ENCODE measurements at places on chromosomes 3 and 15.
A peak's percentile ranks its signal among the peaks of the same experiment; 100 is the strongest.

DNA sequence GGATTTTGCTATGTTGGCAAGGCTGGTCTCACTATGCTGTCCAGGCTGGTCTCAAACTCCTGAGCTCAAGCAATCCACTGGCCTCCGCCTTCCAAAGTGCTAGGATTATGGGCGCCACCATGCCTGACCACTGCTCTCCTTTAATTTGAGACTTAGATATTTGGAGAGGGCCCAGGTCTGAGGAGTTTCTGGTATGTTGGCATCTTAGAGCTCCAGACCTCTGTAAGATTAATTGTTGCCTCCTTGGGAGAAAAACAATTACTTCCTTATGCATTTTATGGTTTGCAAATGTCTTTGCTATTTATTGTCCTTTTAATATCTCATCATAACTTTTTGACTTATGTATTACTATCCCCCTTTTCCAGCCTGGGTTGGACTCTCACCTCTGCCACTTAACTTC lies 2.9 kb downstream of the ZNF774 start:
- DNase-seq: no peak

DNA sequence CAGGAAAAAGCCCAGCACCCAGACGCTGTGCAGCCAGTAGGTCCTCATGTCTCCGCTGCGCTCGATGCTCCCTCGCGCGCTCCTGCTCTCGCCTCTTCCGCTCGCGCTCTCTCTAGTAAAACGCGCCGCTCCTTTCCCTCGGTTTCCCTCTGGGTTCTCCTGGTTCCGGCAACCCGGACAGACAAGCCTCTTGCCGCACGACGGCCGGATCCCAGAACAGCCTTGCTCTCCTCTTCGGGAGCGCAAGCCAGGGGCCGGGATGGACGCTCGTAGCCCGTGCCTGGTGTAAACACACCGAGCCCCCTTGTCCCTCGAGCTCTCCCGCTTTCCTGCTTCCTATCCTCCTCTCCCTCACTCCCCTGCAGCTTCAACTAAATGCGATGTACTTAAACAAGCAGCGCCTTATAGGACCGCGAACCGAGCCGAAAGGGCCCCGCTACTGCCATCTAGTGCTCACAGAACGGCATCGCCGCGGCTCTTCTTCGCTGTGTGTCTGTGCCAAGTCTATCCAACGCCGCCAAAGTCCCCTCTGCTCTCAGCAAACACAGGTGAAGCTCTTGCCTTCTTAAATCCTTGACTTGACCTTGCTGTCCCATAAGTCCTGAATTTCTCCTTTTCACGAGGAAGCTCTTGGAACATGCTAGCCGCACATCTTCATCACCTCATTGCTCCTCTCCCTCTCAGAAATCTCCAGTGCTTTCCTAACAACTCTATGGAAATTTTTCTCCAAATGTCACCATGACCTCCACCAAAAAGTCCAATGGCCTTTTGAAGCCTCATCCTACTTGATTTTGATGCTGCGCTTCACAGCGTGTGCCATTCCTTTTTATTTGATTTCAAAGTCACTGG lies 1037.2 kb downstream of the IGSF11 start:
- DNase-seq: peak; percentile 64

DNA sequence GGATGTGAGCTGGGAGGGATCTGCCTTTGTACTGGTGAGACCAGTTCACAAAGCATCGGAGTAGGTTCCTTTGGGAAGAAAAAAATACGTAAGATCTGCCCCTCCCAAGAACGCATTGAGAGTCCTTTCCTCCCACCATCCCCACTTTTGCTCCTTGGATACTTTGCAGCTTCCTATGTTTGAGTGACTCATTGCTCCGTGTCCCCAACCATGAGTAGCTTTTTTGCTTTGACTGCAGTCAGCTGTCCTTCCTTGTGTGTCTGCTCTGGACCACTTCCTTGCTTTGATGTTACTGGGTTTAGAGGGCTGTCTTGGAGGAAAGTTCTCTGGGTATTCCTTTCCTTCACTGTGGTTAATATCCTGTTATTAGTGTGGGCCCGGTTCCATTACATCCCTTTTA lies 43.2 kb upstream of the PTPN23 start:
- DNase-seq: no peak

- no peak for DNase-seq
Observed at GRCh38 chr15:93454788-93455187, 365.8 kb upstream of the RGMA start.

DNA sequence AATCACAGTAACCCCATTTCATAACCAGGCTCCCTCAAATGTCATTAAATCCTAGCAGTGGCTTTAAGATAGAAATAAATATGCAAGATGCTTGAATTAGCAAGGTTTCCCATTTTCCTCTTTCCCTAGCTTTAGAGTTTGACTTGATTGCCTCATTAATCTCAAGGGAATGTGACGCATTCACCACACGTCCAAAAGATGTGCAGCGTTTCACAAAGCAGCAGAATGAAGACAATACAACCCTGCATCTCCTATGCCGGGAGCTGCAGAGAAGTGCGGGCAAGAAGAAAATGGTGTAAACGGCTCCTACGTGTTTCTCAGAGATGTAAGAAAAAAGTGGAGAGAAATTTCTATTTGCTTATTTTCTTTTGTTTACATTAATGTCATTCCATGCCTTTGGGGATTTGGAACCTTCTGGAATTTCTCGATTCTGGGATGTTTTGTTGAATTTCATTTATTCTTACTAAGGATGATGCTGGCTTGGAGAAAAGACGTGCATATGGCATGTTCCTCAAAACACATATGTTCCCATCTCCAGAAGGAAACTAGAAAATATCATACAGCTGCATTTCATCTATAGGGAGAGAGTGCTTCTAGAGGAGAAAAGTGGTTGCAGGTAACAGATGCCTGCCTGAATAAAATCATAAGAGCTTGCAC lies 27.8 kb upstream of the FRMD4B start:
- no peak for DNase-seq

DNA sequence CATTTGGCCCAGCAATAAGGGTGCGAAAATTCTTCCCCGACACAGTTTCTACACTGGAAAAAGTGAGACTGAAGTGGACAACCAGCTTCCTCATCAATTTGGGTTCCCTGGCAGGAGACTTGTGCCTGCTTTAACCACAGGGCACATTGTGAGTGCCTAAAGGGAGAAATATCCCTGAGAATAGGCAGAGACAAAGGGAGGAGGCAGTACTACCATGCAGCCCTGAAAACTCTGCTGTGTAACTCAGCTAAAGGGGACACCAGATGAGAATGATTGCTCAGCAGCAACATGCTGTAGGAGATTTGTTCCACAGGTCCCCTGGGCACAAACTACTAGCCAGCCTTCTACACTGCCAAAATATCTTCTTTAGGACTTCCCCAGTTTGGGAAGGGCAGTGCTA lies 15.6 kb upstream of the KPNA4 start:
- no peak for DNase-seq

GRCh38 chr3:71502066-71502625 lies 81.4 kb downstream of the FOXP1 start:
- no peak for DNase-seq
